ENCODE measurements at places on chromosomes 3 and 15. TPM values are rescaled to one million over a fixed set of nuclear protein-coding genes. Genes with fewer than 3 reads are reported as not detected.

- no peak overlapping the region for H3K27ac ChIP-seq
- peaks cover 8% of the 10 kb centered on the region for H3K36me3 ChIP-seq
- H3K4me3 ChIP-seq: no peak overlapping the region
- H3K4me1 ChIP-seq: no peaks in the 10 kb centered on the region
Observed at GRCh38 chr15:34031987-34032760, 6.8 kb downstream of the AVEN start.

- no peak overlapping the region for H3K4me3 ChIP-seq
- no peaks in the 10 kb centered on the region for H3K4me1 ChIP-seq
- no peak for DNase-seq
- no peak overlapping the region for H3K27ac ChIP-seq
Observed at GRCh38 chr3:179865861-179866505, 170.8 kb downstream of the PEX5L start.

DNA sequence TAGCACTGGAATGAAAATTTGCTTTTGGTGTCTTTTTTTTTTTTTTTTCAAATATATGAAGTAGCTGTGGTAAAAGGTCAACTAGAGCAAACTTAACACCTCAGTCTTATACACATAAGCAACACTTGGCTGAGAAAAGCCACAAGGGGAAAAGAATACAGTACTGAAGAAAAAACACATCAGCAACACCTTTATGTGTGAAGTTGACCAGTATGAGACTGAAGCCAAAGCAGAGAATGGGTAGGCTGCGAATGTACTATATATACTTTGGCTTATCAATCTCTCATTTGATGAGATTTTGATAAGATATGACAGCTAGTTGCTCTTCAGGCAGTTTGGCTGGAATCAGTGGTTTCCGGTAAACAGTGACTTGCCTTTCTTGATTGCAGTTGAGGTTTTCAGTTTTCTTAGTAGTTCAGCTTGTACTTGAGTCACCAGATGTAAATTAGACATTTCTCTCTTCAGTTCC lies 22.0 kb upstream of the ZCWPW2 start:
- no peak overlapping the region for H3K4me3 ChIP-seq
- H3K36me3 ChIP-seq: peaks cover 79% of the 10 kb centered on the region
- no peaks in the 10 kb centered on the region for H3K4me1 ChIP-seq
- no peak for DNase-seq
- no peak overlapping the region for H3K27ac ChIP-seq

DNA sequence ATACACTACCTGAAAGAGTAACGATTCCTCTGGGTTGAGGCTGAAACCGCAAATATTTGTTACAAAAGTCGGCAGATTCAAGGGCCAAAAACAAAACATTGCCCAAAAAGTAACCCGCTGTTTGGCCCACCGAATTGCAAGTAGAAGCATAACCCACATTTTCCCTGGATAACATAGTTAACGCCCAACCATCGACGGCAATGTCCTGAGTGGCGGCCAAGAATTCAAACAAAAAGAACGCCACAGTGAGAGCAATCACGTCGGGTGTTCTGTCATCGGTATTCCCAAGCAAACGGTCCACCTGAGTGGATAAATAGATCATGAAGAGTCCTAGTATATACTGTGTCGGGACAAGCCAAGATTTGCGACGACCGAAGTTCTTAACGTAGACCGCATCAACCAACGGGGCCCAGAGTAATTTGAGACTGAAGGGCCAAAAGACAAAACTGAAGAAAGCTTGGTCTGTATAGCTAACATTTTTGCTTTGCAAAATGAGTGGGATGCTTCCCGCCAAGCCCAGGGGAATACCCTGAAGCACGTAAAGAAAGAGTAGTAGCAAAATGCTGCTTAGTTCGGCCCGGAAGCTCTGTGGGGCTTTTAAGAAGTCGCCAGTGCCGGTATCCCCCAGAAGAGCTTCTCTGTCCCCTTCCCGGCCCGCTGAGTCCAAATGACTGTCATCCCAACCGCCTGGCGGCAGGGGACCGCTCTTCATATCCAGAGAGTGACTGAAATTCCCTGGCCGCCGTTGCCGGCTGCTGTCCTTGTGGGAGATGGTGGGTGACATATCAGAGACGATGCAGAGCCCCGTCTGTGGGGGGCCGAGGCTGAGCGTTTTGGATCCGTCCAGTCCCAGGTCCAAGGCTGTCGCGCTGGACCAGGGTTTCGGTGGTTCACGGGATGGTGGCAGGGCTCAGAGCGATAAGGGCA lies 750 bp downstream of the SLC33A1 start:
- H3K27ac ChIP-seq: peak overlapping the region; percentile 99
- H3K4me1 ChIP-seq: no peaks in the 10 kb centered on the region
- peak; percentile 22 for DNase-seq
- peaks cover 8% of the 10 kb centered on the region for H3K36me3 ChIP-seq
- H3K4me3 ChIP-seq: peak overlapping the region; percentile 87

GRCh38 chr3:141128126-141128777 lies 77.1 kb downstream of the SPSB4 start:
- H3K4me3 ChIP-seq: no peak overlapping the region
- H3K4me1 ChIP-seq: no peaks in the 10 kb centered on the region

STRA6 gene
- not detected for total RNA-seq

- no peaks in the 10 kb centered on the region for H3K36me3 ChIP-seq
- H3K27ac ChIP-seq: no peak overlapping the region
- peaks cover 12% of the 10 kb centered on the region for H3K4me1 ChIP-seq
- H3K27me3 ChIP-seq: no peaks in the 10 kb centered on the region
Observed at GRCh38 chr3:114427285-114428043, 133.6 kb downstream of the TIGIT start.

DNA sequence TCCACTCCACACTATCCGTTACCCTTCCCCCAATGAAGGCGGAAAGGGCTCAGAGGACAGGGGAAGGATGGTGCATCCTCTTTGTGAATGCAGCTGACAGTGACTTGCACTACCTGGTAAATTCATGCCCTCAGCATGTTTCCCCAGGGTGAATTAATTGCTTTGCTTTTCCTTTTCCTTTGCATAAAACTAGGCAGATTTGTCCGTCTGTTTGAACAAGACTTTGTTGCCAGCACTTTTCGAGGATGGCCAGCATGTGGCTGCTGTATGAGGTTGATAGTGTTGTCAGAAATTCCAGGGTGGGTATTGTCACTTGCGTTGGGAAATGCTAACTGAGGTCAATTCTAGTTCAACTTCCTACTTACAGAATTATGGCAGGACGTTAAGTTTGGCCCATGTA lies 79.0 kb upstream of the RARB start:
- H3K27me3 ChIP-seq: no peaks in the 10 kb centered on the region
- H3K4me3 ChIP-seq: no peak overlapping the region
- no peaks in the 10 kb centered on the region for H3K36me3 ChIP-seq
- DNase-seq: no peak
- no peaks in the 10 kb centered on the region for H3K4me1 ChIP-seq

GRCh38 chr15:43134157-43134635 lies 810 bp downstream of the TMEM62 start:
- peaks cover 10% of the 10 kb centered on the region for H3K4me1 ChIP-seq
- DNase-seq: peak; percentile 6
- no peaks in the 10 kb centered on the region for H3K27me3 ChIP-seq
- H3K36me3 ChIP-seq: peaks cover 11% of the 10 kb centered on the region
- peak overlapping the region; percentile 77 for H3K4me3 ChIP-seq
- peak overlapping the region; percentile 82 for H3K27ac ChIP-seq

- no peak overlapping the region for H3K4me3 ChIP-seq
- H3K27me3 ChIP-seq: no peaks in the 10 kb centered on the region
- H3K27ac ChIP-seq: no peak overlapping the region
- H3K36me3 ChIP-seq: peaks cover 74% of the 10 kb centered on the region
- H3K4me1 ChIP-seq: no peaks in the 10 kb centered on the region
Observed at GRCh38 chr3:53225651-53226050, 30.2 kb downstream of the TKT start.

- no peaks in the 10 kb centered on the region for H3K4me1 ChIP-seq
- no peak for DNase-seq
- no peaks in the 10 kb centered on the region for H3K36me3 ChIP-seq
Observed at GRCh38 chr3:196193736-196194541, 17.3 kb downstream of the ZDHHC19 start.

DNA sequence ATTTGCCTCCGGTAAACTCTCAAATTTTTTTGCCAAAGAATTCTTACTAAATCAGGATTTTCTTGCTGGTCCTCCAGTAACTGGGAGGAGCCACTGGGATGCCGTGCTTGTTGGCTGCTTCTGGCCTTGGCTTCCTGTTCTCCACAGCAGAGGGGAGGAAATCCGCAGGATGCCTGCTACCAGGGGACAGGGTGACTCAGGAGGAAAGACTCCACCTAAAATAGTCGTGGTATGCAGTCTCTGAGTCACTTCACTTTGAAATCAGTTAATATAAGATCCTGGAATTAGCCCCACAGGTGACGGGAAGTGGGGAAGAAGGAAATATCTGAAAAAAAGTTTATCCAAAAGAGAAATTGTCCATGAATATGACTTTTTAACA lies 6.5 kb upstream of the TM4SF18 start:
- H3K4me1 ChIP-seq: peaks cover 10% of the 10 kb centered on the region
- peak overlapping the region; percentile 85 for H3K27ac ChIP-seq
- no peaks in the 10 kb centered on the region for H3K27me3 ChIP-seq

DNA sequence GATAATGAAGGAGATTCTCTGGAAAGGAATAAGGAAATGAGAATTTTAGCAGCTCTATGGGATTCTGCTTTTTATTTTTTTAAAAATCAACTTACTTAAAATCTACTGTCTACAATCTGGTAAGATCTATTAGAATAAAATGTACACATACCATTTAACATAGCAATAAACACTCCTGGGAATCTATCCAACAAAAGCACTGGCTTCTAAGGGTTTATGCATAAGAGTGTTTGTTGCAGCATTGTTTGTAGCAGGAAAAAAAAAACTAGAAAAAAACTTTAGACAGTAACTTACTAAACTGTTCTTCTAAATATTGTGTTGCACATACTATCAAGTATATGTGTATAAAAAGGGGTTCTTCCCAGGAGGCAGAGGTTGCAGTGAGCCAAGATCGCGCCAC lies 15.7 kb upstream of the RBP1 start:
- peak; percentile 53 for DNase-seq
- no peaks in the 10 kb centered on the region for H3K27me3 ChIP-seq
- peaks cover 38% of the 10 kb centered on the region for H3K4me1 ChIP-seq
- peak overlapping the region; percentile 65 for H3K27ac ChIP-seq
- H3K4me3 ChIP-seq: no peak overlapping the region
- H3K36me3 ChIP-seq: no peaks in the 10 kb centered on the region

DNA sequence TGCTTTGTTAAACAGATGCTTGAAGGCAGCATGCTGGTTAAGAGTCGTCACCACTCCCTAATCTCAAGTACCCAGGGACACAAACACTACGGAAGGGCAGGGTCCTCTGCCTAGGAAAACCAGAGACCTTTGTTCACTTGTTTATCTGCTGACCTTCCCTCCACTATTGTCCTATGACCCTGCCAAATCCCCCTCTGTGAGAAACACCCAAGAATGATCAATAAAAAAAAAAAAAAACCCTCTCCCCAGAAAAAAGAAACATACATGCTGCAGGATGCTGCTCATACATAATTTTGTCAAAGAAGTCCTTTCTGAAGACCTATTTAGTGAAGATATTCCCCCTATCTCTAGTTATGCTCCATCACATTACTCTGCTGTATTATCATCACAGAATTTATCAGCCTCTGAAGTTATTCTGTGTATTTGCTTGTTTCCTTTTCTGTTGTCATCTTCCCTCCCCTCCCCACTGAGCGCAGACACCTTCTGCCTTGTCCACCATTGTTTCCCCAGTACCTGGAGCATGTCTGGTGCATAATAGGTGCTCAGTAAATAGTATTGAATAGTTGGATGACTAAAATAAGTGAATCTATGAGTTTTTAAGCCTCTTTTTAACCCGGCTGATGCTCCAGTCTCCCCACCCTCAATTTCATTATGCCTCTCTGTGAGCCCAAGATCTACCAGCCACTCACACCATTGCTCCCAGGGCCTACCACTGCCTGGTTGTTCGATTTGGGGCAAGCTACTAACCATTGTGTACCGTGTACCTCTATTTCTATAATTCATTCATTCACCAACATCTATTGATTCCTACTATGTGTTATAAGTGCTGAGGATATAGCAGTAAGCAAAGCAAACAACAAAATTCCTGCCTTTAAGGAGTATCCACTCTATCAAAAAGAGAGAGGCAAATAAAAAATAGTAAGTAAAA lies 4.0 kb upstream of the TM4SF1 start:
- no peak for DNase-seq
- no peak overlapping the region for H3K4me3 ChIP-seq
- H3K4me1 ChIP-seq: peaks cover 41% of the 10 kb centered on the region
- H3K36me3 ChIP-seq: peaks cover 5% of the 10 kb centered on the region
- no peaks in the 10 kb centered on the region for H3K27me3 ChIP-seq

- H3K27ac ChIP-seq: no peak overlapping the region
- H3K36me3 ChIP-seq: no peaks in the 10 kb centered on the region
- H3K4me3 ChIP-seq: no peak overlapping the region
- H3K27me3 ChIP-seq: peaks cover 11% of the 10 kb centered on the region
- no peak for DNase-seq
- no peaks in the 10 kb centered on the region for H3K4me1 ChIP-seq
Observed at GRCh38 chr15:86139828-86140227, 60.2 kb downstream of the AGBL1 start.

- no peak for DNase-seq
- peaks cover 23% of the 10 kb centered on the region for H3K36me3 ChIP-seq
- no peaks in the 10 kb centered on the region for H3K27me3 ChIP-seq
- no peak overlapping the region for H3K4me3 ChIP-seq
- H3K4me1 ChIP-seq: peaks cover 23% of the 10 kb centered on the region
- H3K27ac ChIP-seq: peak overlapping the region; percentile 50
Observed at GRCh38 chr3:127004641-127005397, 21.9 kb downstream of the PLXNA1 start.

TJP1 gene
- total RNA-seq: 137 TPM

DNA sequence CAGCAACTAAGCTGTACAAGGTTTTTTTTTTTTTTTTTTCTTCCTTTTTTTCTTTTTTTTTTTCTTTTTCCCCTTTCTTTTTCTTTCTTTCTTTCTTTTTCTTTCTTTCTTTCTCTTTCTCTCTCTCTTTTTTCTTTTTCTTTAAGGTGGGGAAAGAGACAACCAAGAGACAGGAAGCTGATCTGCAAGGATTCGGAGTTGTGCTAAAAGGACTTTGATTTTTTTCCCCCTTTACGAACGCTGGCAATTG lies 148 bp downstream of the RBMS3 start:
- no peaks in the 10 kb centered on the region for H3K27me3 ChIP-seq
- peak; percentile 41 for DNase-seq
- H3K36me3 ChIP-seq: no peaks in the 10 kb centered on the region

GRCh38 chr3:58556761-58557221 lies 19.8 kb upstream of the ACOX2 start:
- DNase-seq: no peak
- H3K27ac ChIP-seq: no peak overlapping the region
- no peaks in the 10 kb centered on the region for H3K36me3 ChIP-seq
- no peak overlapping the region for H3K4me3 ChIP-seq
- H3K4me1 ChIP-seq: no peaks in the 10 kb centered on the region
- peaks cover 12% of the 10 kb centered on the region for H3K27me3 ChIP-seq

LARP6 gene
- total RNA-seq: 77.5 TPM

- H3K27ac ChIP-seq: no peak overlapping the region
- DNase-seq: no peak
- H3K4me1 ChIP-seq: peaks cover 5% of the 10 kb centered on the region
- no peaks in the 10 kb centered on the region for H3K36me3 ChIP-seq
- peaks cover 24% of the 10 kb centered on the region for H3K27me3 ChIP-seq
Observed at GRCh38 chr15:98568382-98569017, 79.8 kb upstream of the IGF1R start.

GRCh38 chr15:99992611-99993231 lies 259.5 kb upstream of the LYSMD4 start:
- no peak for DNase-seq
- H3K27me3 ChIP-seq: no peaks in the 10 kb centered on the region
- H3K27ac ChIP-seq: no peak overlapping the region
- H3K4me1 ChIP-seq: no peaks in the 10 kb centered on the region
- H3K36me3 ChIP-seq: no peaks in the 10 kb centered on the region
